ENCODE measurements at places on chromosomes 12 and 14.

DNA sequence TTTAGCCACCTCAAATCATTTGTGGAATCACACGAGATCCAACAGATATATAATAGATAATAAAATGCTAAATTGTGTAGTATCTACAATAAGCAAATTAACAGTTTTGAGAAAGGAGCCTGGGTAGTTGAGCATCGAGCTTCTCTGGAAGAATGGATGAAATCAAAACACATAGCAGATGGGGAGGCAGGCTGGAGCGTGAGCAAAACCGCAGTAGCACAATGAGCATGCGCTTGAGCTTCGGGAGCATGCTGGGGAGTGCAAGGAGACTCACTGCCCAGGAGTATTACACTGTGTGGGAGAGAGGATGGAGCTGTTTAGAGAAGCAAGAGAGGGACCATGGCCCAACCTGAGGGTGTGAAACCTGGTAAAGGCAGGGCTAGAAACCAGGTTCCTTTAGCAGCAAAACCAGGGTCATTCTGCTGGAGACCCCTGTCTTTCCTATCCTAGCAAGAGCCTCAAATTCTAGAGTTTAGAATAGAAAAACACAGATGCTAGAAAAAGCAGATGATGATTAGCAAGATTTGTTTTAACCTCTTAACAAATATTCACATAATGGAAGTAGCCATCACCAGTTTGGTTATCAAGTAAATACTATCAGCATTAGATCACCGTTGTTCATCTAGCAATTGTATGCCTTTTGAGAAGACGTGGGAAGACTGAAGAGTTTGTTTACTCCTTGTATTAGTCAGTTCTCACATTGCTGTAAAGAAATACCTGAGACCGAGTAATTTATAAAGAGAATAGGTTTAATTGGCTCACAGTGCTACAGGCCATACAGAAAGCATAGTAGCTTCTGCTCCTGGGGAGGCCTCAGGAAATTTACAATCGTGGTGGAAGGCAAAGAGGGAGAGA, 484.8 kb downstream of the EGLN3 start:
- no peak for DNase-seq

- no peak for DNase-seq
These were observed 127.3 kb upstream of the PWP1 start for GRCh38 chr12:107558141-107558815.

GRCh38 chr12:27534765-27535161, 10.8 kb downstream of the PPFIBP1 start:
- no peak for DNase-seq

- DNase-seq = peak; percentile 76
These were observed 64.3 kb upstream of the DDHD1 start for GRCh38 chr14:53217316-53217994.

GRCh38 chr12:28460420-28461130, 270.3 kb downstream of the CCDC91 start:
- DNase-seq = no peak

GRCh38 chr14:77407158-77407557, 16.2 kb downstream of the NOXRED1 start:
- DNase-seq = no peak

- no peak for DNase-seq
These were observed 22.9 kb downstream of the VDR start for GRCh38 chr12:47881826-47882427.

GRCh38 chr12:133130808-133131128, 341 bp downstream of the ZNF10 start:
- DNase-seq = peak; percentile 75

DNA sequence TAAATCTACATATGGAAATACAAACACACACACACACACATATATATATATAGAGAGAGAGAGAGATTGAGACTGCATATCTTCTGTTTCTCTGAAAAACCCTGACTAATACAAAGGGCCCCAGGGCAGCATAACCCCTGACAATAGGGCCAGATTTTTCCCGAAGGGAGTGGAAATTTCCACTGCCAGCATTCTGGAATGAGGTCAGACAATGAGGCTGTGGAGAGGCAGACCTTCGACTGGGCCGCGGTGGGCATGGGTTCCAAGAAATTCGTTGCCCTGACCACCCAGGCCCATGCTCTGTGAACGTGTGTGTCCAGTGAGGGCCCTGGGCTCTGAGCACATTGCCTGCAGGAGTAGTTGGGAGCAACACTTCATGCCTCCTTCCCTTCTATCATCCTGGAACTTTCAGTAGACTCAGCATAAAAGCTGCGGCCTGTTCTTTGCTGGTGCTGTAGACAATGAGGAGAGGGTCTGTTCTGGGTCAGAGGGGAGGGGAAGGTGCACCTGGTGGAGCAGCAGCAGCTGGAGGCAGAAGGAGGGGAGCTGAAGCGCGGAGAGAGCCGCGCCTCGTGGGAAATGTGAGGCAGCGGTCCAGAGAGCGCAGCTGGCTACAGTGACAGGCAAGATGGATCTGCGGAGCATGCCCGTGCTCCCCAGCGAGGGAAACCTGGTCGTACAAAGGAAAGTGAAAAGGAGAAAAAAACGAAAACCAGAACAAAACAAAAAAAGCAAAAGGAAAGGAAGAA, 25.6 kb upstream of the CCDC60 start:
- no peak for DNase-seq

DNA sequence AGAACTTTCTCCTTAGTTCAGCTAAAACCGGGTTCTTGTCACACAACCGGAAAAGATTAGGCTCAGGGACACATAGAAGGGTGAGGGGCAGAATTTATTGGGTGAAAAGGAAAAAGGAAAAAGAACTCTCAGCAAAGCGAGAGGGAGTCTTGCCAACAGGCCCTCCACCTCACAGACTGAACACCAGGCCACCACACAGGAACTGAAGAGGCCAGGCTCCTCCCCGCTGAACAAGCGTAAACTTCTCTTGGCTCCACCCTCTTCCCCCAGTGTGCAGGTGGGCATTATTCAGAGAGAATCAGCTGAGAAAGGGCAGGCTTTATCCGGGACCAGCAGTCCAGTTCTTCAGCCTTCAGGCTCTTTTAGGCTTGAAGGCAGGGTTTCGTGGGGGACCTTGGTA, 125.6 kb upstream of the FGD4 start:
- DNase-seq = no peak

DNA sequence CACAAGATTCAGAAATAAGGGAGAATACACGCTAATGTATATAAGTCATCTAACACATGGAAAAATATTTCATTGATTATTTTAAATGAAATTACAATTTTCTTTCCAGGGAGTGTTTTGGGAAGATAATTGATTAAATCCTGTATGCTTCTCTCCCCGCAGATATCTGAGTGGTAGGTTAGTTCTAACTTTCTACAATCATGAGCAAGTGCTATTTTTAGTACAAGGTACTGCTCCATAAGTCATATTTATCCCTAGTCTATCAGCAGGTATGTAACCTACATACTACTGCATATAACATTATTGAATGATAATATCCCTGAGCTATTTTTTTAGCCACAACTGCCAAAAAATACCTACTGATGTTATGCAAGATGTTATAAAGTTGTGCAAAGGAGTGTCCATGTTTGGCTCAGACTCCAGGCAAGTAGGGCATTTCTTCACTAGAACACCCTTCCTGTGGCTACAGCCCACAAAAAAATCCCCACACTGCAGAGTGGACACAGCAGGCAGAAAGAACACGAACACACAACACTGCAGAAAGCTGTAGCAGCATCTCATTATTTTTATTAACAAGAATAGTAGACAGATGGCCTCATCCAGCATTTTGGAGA, 87.0 kb downstream of the SEC23A start:
- DNase-seq = no peak

DNA sequence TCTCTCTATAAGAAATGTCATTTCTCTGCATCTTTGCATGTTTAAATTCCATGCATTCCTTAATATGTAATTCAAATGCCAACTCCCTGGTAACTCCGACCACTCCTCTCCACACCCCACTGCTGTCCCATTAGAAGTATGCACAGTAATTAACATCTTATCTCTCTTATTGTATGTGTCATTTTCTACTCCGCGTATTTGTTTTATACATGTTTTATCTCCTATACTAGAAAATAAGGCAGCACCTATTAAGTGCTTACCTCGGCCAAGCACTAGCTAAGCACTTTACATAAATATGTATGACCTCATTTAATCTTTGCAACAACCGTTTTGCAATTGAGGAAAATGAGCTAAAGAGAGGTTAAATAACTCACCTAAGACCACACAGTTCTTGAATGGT, 469.8 kb downstream of the BCAT1 start:
- no peak for DNase-seq

GRCh38 chr14:57729208-57730187, 136.4 kb downstream of the SLC35F4 start:
- no peak for DNase-seq

DNA sequence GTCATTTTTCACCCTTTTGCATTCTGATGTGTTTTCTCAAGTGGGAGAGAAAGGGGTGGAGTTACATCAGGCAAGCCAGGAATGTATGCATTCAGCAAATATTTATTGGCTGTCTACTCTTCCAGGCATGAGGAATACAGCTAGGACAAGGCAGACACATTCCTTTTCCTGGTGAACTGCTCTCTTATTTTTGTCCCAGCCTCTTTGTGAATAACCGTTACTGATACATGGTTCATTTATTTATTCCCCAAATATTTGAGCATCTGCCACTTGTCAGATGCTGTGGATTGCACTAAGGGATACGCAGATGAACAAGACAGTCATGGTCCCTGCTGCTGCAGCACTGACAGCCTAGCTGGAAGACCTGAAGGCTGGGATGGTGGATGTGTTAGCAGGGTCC, 6.1 kb downstream of the PELI2 start:
- no peak for DNase-seq

DNA sequence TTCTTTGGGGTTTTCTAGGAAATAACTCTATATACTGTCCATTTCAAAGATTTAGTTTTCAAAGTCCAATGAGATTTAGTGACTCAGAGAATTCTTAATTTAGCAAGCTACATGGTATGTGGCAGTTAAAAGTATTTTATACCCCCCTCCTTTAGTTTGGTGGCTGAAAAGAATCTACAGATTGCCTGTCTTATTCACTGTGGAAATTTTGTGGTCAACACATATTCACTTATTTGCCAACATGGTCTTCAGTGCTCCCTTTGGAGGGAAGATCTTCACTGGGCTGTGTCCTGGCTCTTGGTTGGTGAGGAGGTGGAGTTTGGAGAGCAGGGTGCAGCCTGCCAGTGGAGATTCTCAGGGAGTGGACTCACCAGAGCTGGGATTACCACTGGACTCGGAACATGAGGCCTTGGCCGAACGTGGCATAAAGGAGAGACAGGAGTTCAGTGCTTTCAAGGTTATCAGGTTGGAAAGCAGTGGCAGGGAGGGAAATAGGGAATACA, 39.8 kb downstream of the SAMD4A start:
- no peak for DNase-seq

DNA sequence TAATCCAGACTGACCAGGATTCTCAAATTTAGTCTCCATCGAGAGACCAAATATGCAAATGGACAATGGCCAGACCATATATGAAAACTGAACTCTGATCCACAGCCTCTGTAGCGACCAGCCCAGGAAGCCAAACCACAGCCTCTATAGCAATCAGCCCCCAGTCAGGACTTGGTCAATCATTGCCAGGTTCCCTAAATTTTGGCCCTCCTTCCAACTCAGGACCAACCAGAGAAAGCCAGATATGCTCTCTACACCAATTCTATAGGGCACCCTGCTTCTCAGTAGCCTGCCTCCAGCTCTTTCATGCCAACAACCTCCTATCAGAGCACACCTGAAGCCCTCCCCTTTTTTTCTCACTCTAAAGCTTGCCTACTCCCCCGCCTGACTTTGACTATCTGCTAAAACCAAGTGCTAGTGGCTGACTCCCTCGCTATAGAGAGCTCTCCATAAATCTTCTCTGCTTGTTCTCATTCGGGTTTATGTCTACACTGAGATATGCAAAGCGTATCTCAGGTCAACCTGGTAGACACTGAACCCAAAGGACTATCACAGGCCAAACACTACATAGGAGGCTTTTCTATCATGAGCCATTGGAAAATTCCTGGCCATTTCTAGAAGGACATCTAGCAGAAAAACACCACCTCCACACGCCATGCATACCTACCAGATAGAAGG, 110.5 kb upstream of the FUT8 start:
- DNase-seq = no peak

DNA sequence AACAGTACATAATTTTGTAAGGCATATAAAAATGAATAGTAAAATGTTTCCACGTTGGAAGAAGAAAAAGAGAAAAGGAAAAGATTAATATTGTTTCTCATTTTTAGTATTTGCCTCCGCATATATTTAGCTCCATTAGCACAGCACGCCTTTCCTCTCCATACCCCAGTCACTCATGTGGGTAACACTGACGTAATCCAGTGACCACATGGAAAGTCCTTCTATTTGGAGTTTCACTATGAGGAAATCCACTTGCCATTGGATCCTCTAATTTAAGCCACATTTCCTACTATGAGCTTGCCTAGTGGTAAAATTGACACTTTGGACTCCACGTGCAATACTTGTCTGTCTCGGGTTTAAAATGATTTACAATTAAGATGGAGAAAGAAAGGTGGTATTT, 5.7 kb upstream of the SLCO1A2 start:
- DNase-seq = no peak

- DNase-seq = no peak
These were observed 4.4 kb upstream of the KRT85 start for GRCh38 chr12:52371716-52372115.

- DNase-seq = no peak
These were observed 274.9 kb downstream of the EMP1 start for GRCh38 chr12:13471471-13471870.
